ENCODE measurements at places on chromosomes 6 and 20.

- DNase-seq: no peak
These were observed 130.9 kb downstream of the PAX1 start for GRCh38 chr20:21836346-21836745.

DNA sequence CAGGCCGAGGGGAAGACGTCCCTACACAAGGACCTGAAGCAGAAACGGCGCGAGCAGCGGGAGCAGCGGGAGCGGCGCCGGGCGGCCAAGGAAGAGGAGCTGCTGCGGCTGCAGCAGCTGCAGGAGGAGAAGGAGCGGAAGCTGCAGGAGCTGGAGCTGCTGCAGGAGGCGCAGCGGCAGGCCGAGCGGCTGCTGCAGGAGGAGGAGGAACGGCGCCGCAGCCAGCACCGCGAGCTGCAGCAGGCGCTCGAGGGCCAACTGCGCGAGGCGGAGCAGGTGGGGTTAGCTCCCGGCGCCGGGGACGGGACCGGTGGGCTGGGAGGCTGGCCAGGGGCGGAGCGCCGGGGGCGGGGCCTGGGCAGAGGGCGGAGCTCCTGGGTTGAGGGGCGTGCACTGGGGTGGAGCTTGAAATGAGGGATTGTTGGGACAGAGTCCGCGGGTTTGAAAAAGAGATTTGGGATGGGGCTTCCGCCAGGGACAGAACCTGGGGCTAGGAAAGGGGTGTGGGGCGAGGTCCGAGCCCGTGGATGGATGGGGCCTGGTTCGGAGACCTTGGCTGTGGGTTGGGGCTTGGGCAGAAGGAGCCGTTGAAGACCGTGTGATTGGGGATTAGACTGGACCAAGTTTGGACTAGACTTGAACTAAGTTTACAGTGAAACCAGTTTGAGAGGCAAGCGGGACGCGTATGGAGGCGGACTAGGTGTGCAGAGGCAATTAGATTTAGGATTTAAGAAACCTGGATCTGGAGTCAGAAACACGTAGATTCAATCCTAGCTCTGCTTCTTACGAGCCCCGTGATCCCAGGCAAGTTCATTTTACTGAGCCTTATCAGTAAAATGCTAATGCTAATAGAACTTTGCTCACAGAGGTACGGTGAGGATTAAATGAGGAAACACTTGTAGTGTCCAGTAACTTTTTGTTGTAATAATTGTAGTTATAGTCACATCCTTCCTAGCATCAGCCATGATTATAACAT lies 20.9 kb downstream of the DEF6 start:
- DNase-seq: peak; percentile 72

GRCh38 chr6:21478883-21479539 lies 114.5 kb upstream of the SOX4 start:
- peak; percentile 23 for DNase-seq

DNA sequence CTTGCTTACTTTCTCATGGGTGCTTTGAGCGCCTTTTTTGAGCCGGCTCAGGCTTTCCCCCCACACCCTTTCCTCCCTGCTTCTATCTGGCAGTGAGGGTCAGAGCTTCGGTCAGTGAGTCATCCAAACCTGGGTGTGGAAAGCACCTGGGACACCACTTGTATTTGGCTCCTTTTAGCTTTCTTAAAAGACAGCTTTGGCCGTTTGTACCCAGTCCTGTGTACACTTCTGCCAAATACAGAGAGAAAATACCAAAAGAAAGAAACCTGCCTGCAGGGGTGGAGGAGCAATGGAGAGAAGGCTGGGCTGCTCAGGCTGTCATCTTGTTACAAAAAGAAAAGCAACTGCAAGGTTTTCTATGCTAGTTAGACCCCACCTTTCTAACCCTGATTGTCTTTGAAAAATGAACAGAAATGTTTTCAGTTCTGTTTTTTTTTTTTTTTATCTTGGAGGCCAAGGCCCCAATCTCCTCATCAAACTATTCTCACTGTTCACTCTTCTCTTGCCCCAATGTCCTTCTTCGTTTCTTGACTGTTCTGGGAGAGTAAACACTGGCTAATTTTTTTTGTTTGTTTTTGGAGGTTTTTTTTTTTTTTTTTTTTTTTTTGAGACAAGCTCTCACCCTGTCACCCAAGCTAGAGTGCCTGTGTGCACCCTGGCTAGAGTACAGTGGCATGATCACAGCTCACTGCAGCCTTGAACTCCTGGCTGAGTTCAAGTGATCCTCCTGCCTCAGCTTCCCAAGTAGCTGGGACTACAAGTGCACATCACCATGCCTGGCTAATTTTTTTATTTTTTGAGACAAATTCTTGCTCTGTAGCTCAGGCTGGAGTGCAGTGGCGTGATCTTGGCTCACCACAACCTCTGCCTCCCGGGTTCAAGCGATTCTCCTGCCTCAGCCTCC lies 76.4 kb downstream of the SSR1 start:
- DNase-seq: no peak

DNA sequence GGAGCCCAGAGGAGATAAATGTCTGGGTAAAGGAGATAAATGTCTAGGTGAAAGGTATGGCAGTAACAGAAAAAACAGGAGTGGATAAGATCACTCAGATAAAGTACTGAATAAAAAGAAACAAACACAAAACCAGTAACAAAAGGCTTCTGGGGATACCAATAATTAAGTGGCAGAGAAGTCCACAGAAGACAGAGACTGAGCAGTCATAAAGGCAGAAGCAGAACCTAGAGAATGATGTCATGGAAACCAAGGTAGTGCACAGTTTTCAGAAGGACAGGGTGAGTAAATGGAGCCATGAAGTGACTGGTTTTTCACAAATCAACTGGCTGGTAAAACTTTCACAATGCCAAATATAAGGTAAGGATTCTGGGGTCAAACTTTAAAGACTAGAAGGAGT lies 80.9 kb upstream of the PLN start:
- no peak for DNase-seq

- no peak for DNase-seq
These were observed 532.1 kb upstream of the JAG1 start for GRCh38 chr20:11205769-11206362.

- DNase-seq: no peak
These were observed 23.0 kb downstream of the IL17F start for GRCh38 chr6:52221302-52221701.

DNA sequence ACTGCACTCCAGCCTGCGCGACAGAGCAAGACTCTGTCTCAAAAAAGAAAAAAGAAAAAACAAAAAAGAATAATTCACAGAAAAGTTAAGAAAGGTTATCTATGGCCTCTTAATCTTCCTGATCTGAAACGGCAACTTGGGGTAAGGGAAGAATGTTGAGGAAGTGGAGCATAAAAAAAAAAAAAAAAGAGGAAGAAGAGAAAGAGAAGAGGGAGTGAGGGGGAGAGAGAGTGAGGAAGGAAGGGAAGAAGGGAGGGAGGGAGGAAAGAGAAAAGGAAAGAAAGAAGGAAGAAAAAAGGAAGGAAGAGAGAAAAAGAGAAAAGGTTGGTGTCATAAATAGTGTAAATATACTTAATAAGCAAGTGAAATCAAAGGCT lies 68.9 kb upstream of the NCOA3 start:
- no peak for DNase-seq

GRCh38 chr20:35600993-35601973 lies 14.3 kb upstream of the SPAG4 start:
- DNase-seq: peak; percentile 72

DNA sequence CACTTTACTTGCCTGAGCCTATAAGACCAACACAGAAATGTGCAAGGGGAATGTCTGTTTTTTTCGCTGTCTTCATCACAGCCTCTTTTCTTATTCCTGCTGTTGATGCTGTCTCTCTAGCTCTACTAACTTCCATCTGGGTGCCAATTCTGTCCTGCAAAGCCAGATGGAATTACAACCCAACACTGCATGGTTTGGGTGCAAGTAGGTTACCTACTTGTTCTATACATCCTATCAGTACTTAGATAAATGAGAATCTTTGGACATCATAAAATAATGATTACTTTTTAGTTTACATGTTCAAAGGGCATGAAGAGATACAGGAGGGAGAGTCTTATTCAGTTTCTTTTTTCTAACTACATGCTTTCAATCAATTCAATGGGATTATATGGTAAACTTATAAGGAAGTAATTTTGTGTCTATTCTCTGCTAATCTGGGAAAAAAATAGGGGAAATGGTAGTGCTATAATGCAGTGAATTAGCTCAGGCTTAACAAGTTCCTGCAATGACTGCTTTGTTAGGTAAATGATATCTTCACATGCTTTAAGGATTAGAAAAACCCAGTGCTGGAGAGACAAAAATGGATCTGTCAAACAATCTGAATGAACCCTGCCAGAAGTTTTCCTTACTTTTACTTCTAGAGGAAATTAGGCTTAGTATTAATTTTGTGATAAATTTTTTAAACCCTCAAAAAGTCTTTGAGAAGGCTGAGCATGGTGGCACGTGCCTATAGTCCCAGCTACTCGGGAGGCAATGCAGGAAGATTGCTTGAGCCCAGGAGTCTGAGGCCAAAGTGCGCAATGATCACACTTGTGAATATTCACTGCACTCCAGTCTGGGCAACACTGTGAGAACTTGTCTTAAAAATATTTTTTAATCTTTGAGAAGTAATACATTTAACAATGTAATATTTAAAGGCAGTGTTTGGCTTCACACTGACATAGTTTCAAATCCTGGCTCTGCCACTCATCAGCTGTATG lies 86.5 kb upstream of the E2F3 start:
- no peak for DNase-seq

DNA sequence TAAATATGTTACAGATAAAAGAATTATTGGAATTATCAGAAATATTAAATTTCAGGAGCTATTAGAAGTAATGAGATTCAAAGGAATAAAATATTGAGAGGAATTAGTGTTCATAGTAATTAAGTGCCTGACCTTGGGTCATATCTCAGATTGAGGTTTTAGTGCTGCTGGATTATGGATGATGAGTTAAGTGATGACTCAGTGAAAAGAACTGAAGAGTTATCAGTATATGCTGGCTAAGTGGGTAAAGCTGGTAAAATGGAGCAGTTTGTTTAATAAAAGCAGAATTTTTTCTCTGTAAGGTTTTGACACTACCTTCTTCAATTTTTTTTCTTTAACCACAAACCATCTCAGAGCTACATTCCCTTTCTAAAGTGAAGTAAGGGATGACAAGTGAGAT lies 206.7 kb downstream of the MANEA start:
- DNase-seq: no peak

DNA sequence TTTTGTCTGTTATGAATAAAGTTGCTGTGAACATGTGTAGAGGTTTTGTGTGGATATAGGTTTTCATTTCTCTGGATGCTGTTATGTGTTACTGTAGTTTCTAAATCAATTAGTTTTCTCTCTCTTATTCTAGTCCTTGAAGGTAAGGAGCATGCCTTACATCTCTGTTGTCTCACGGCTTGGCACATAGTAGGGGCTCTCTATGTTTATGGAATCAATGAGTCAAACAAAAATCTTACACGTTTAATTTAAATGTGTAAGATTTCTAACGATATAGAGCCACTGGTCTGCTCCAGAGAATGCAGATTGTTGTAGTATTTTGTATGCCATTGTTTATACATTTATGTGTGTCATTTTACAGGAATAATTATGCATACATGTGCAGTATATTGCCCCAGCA lies 15.3 kb upstream of the DHX35 start:
- no peak for DNase-seq

GRCh38 chr20:3218307-3218988 lies 9.2 kb downstream of the ITPA start:
- DNase-seq: no peak

DNA sequence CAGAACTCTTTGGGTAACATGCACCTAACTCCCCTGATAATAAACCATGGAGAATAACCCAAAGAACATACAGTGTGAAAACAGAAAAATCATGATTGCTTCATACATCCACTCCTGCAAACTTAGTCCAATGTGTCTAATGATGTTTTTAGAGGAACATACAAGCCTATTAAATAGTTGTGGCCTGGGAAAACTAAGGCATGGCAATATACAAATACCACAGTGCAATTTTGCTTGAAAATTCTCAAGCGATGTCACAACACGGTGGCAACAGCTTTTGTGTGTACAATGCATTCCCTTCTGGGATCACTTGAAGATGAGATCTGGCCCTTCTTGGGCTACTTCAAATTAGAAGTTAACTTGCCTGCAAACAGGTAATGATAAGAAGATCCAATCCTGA lies 16.7 kb downstream of the MAP3K5 start:
- DNase-seq: no peak

- no peak for DNase-seq
These were observed 5.4 kb downstream of the NKX2-4 start for GRCh38 chr20:21391972-21392352.

- no peak for DNase-seq
These were observed 114.1 kb upstream of the INSM1 start for GRCh38 chr20:20253744-20254330.

- no peak for DNase-seq
These were observed 163.7 kb downstream of the MANEA start for GRCh38 chr6:95741045-95741444.

DNA sequence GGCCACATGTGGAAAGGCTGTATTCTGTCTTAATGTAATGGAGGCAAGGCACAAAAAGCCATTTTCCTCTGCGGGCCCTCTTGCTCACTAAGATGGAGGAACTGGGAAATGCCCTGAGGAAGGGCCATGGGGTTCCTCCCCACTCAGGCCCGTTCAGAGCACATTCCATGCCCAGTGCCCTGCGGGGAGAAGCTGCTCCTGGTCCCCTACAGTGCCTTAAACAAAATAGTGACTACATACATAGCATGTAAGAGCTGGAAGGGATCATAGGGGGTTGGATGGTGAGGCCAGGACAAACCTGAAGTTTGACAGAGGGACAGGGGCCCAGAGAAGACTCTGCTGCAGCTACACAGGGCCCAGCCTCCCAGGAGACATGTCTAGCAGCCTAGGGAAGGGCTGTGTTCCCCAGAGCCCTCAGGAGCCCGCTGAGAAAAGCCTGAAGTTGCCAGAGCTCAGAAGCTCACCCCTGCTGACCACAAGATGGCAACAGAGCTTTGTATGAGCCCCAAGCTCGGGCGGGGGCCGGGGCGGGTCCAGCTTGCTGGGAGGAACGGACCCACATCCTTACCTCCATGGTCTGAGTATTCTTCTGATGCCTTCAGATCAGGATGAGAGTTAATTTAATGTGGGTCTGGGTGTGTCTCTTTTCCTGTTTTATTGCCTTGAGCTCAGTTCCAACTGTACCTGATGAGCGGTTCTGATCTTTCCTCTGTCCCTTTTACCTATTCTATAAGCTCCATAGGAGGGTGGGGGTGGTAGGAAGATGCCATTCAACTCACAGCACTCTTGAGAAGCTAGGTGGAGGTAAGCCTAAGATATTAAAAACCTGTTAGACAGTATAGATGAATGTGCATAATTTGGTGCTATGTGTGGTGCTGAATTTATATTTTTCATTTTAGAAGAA lies 242.9 kb downstream of the CDC5L start:
- DNase-seq: peak; percentile 51

- no peak for DNase-seq
These were observed 114.0 kb downstream of the RCAN2 start for GRCh38 chr6:46377209-46377608.

GRCh38 chr6:138535728-138536455 lies 36.6 kb upstream of the NHSL1 start:
- no peak for DNase-seq

Data from IMR-90 (cell line).